ENCODE measurements at places on chromosomes 13 and 19.

GRCh38 chr13:109706015-109706715 lies 80.2 kb downstream of the IRS2 start:
- no peak for DNase-seq

DNA sequence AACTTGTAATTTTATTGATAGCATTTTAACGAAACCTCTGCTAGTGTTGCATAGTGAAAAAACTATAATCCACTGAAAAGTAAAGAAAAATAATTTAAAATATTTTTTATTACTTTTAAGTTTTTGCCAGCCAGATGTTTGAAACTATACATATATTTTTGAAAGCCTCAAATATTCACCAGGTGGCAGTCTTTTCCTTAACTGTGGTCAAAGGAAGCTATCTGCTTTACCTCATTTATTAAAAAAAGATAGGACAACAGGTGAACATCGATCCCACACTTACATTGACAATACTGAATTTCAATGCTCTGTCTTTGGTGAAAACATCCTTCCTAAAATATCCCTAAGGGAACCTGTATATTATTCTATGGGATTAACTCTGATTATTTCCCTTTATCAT lies 100.5 kb downstream of the TRPC4 start:
- peak; percentile 17 for DNase-seq

DNA sequence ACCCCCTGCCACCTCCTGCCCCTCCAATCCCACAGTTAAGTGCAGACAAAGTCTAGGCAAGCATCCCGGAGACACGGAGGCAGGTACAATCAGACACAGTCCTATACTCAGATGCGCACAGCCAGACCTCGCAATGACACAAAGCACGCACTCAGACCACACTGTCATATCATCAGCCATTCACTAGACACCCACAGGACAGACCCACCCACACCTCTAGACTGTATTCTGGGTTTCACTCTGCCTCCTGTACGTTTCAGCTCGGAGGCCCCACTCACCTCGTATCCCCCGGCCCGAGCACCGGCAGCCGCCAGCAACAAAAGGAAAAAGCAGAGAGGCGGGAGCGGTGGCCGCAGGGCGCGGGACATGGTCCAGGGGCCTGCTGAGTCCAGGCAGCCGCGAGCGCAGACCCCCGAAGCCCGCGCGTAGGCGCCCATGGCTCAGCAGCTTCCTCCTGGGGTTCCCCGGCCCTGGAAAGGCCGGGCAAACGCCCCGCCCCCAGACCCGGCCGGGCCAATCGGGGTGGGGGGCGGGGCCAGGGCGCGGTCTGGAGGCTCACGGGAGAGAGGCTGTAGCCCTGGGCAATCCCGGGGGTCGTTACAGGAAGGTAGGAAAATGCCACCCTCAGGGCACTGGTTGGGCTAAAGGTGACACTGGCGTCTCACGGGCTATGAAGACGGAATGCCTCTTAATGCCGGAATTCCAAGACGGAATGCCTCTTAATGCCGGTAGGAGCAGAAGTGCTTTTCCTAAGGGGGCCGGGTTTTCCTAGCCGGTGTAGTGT lies at the start of the genes MAN2B1 and WDR83:
Gene MAN2B1 (minus strand): TSS at position 478 of the 784 bp plus-strand sequence. CDS start 41 bp downstream, at position 437.
Gene WDR83 (plus strand): TSS at position 543 of the 784 bp plus-strand sequence. CDS start 2,984 bp downstream, outside the sequence.
- peak; percentile 75 for DNase-seq

- DNase-seq: peak; percentile 40
Observed at GRCh38 chr19:47609906-47610894, 1.3 kb downstream of the BICRA start.

Measured in epithelial cell of esophagus (primary cell).